GM12864 (cell line): ENCODE measurements at places on chromosomes 16 and 17.

DNA sequence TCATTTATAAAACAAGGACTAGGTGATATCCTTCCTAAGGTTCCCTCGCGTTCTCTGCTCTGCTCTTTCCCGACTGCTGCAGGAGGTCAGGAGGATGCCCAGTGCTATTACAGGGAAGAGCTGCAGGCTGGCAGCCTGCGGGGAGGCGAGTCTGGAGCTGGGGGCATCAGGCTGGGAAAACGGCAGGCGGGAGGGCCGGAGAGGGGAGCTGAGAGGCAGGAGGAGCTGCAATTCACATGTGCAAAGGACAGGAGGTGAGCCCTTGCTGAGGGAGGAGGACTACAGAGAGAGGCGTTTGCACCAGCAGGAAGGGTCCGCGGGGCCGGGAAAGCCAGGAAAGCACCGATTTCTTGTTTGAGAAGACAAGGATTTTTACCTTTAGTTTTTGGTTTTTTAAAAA, 8.1 kb downstream of the ADAD2 start:
- no peak for DNase-seq

- DNase-seq = no peak
Observed at GRCh38 chr16:87201790-87202189, 115.4 kb downstream of the C16orf95 start.

GRCh38 chr17:33459078-33459940, 166.2 kb upstream of the ASIC2 start:
- DNase-seq = peak; percentile 15

DNA sequence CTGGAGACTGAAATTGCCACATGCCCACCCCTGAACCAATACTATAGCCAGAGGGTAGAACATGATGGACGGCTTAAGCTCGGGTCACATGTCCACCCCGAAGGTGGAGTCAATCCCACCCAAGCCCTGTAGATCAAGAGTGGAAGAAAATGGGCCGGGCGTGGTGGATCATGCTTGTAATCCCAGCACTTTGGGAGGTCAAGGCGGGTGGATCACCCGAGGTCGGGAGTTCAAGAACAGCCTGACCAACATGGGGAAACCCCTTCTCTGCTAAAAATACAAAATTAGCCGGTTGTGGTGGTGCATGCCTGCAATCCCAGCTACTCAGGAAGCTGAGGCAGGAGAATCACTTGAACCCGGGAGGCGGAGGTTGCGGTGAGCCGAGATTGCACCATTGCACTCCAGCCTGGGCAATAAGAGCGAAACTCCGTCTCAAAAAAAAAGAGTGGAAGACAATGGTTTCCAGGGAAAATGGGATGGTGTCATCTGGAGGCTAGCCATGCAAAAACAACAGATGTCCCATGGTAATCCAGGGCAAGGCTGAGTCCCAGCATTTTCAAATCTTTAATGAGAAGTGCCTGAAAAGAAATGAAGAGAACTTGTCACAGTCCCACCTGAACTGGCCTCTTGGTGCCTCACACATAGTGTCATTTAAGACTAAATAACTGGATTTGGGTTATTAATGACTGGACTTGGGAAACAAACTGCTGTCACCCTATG, 30.1 kb downstream of the CD300LF start:
- no peak for DNase-seq

- no peak for DNase-seq
Observed at GRCh38 chr16:78605548-78606101, 506.2 kb downstream of the WWOX start.

- no peak for DNase-seq
Observed at GRCh38 chr17:42706732-42707131, 24.4 kb downstream of the CNTNAP1 start.

- DNase-seq = no peak
Observed at GRCh38 chr17:79214940-79215604, 140.4 kb downstream of the ENGASE start.

DNA sequence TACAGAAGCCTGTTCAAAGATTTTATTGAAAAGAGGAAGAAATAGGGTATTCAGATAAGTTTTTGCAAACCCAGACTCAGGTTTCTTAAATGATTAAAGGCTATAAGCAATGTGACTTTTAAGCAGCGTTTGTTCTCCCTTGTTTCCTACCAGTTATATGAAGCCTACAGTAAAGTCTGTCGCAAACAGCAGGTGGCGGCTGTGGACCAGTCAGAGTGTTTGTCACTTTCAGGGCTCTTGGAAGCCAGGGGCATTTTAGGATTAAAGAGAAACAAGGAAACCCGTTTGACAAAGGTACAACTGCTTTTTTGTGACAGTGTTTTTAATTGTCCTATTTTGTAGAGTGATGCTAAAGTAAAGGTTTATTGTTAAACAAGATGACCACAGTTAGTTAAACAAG, 7.7 kb upstream of the RARA start:
- no peak for DNase-seq

DNA sequence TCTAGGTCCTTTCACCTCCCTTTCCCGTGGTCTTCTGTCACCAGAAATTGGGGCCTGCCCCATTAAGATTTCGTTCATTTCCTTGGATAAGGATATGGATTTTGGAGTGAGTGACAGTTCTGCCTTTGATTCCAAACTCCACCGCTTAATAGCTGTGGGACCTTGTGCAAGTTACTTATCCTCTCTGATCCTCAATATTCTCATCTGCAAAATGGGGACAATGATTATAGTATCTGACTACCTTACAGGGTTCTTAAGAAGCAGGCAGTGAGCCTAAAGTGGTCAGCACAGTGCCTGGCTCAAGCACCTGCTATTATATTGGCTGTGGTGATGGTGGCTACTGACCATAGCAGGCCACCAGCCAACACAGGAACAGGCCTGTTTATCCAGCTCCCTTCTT, 15.6 kb downstream of the TBKBP1 start:
- DNase-seq = no peak

DNA sequence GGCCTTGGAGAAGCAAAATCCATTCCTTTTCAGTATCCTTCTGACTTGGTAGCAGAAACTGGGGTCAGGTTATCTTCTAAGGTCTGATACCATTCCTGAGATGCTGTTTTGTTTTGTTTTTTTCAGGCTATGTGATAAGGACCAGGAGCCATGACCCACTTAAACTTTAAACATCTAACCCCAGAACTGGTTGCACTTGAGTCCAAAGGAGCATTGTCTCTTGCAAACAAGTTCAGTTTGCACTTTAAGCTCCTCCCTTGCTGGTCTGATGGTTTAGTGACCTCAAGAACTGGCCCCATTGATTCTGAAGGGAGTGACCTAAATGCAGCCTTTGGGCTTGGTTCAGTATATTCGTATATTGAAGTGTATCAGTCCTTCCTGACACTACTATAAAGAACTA, 75.2 kb downstream of the ERCC4 start:
- DNase-seq = no peak
